ENCODE measurements at places on chromosomes 6 and 20.

GRCh38 chr20:7113577-7114466 lies 346.3 kb downstream of the BMP2 start:
- DNase-seq: peak; percentile 68

DNA sequence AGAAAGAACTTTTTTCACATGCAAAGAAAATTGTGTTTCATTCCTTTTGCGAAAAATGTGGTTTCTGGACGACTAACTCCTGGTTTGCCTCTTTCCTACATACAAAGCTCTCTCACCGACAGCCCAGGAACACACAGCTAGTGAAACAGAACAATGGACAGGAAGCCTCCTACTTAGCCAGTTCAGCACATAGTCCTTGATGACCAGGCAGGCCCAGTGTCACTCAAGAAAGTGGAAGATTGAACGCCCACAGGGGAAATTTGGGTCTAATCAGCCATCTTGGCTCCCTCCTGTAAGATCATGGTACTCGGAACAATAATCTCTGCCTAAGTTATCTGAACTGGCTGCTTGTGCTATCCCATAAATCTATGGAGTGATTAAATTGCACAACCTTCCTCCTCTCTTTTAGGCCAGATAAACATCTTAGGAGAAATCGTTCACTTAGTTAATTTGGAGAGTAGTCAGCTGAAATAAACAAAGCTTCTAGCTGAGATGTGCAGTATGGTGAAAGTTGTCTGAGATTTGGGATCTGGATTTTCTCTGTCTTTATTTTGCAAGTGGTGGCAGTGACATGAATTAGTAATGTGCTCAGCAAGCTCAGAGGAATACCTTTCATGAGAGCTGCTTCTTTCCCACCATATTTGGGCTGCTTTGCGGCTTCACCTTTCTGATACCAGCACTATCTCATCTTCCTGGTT lies 147.0 kb downstream of the MTFR2 start:
- no peak for DNase-seq

DNA sequence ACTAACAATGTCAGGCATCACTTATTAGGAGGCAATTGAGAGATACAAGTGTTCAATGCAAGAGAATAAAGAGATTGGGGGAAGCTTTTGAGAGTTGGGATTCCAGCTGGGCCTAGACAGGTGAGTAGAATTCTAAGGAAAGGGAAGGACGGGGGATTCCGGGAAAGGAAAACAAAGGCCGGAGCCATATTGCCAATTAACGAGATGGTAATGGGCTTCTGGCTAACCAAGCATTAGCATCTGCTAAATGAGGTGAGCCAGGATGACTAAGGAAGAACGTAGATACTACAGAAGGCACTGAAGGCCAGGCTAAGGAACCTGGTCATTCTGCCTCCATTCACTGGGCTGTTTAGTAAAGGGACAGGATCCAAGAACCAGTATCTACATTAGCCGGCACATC lies 10.5 kb downstream of the FYN start:
- DNase-seq: no peak

GRCh38 chr6:20678831-20679352 lies 144.6 kb downstream of the CDKAL1 start:
- no peak for DNase-seq

GRCh38 chr20:22305381-22305780 lies 279.0 kb downstream of the FOXA2 start:
- no peak for DNase-seq

DNA sequence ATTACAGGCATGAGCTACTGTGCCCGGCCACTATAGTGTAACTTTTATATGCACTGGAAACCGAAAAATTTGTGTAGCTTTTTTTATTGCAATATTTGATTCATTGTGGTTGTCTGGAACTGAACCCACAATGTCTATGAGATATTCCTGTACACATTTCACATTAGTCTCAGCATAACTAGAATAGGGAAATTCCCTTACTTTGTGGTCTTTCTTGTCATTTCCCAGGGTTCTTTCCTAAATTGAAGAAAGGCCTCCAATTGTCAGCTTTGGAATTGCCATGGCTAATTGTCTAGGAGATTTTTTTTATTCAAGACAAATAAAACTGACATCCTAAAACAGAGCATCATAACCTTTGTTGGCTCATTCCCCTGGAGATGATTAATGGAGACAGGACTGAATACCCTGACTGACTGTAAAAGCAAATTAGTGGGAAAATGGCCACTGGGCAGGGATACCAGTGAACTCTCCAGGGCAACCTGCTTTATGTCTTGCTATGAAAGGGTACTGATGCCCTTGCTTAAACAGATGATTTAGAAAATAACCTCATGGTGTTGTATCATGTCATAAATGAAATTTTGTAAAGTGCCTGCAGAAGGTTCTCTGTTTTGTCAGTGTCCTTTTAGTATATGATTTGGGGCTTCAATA lies 576.9 kb downstream of the RFPL4B start:
- no peak for DNase-seq

- DNase-seq: no peak
Observed at GRCh38 chr6:159431750-159432149, 261.3 kb downstream of the SOD2 start.

GRCh38 chr6:148273962-148274752 lies 68.5 kb upstream of the SASH1 start:
- no peak for DNase-seq

- DNase-seq: no peak
Observed at GRCh38 chr6:168035098-168035660, 37.7 kb downstream of the KIF25 start.

DNA sequence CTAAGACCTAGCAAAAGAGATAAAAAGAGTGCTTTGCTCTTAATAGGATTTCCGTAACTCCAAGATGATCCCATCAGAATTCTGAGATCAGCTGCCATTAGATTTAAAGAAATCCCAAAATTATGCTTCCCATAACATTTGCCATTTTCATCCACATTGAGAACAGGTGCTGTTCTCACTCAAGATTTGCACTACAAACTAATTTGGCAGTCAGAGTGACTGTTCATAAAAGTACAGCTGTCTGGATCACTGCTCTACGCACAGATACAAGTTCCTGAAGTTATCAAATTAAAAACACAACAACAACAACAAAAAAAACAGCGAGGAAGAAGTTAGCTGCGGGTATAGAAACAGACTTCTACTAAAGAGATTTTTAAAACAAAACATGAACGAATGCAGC lies 58.1 kb downstream of the ASCC3 start:
- DNase-seq: no peak

GRCh38 chr20:58700121-58700821 lies 7.7 kb downstream of the NPEPL1 start:
- DNase-seq: no peak

- no peak for DNase-seq
Observed at GRCh38 chr6:62974452-62974851, 236.8 kb upstream of the FKBP1C start.

GRCh38 chr6:20255428-20255827 lies 43.2 kb upstream of the MBOAT1 start:
- DNase-seq: no peak

- DNase-seq: no peak
Observed at GRCh38 chr6:89924231-89924630, 30.0 kb downstream of the GJA10 start.

DNA sequence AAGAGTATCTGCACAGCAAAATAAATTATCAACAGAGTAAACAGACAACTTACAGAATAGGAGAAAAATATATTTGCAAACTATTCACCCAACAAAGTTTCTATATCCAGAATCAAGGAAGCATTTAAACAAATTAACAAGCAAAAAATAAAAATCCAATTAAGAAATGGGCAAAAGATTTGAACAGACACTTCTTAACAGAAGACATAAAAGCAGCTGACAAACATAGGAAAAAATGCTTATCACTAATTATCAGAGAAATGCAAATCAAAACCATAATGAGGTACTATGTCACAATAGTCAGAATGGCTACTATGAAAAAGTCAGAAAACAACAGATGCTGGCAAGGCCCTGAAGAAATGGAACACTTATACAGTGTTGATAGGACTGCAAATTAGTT lies 434.2 kb upstream of the ADGRB3 start:
- DNase-seq: no peak

- DNase-seq: peak; percentile 27
Observed at GRCh38 chr6:53437557-53438202, 88.9 kb upstream of the ELOVL5 start.

- no peak for DNase-seq
Observed at GRCh38 chr20:1761116-1761515, 103.5 kb upstream of the SIRPG start.

- DNase-seq: no peak
Observed at GRCh38 chr20:50277064-50277415, 86.4 kb downstream of the CEBPB start.

- DNase-seq: no peak
Observed at GRCh38 chr6:41636833-41637193, 1.5 kb upstream of the MDFI start.

DNA sequence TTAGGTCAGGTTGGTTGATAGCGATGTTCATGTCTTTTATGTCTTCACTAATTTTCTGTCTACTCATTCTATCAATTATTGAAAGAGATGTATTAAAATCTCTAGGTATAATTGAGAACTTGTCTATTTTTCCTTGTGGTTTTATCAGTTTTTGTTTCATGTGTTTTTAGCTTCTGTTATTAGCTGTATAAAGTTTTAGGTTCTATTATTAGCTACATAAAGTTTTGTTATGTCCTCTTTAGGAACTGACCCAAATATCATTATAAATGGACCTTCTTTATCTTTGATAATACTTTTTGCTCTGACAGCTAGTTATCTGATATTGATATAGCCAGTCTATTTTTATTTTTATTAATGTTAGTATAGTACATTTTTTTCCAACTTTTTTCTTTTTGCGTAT lies 92.4 kb upstream of the TMEM170B start:
- no peak for DNase-seq

DNA sequence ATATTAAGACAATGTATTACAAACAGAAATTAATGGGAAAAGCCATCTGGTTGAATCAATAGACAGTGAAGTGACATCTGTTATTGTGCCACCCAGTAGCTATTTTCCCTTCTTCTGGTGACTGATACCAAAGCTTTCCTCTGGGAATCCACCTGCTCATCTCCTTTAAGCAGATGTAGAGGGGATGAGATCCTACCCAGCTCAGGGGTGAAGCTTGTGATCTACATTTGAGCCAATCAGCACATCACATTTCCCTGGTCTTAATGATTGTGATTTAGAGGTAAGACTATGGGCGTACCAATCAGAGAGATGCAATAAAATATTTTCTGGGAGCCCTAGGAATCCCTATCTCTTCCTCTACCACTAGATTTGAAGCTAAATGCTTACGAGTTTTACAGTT lies 782.9 kb downstream of the PTPRT start:
- DNase-seq: no peak

- no peak for DNase-seq
Observed at GRCh38 chr6:90637320-90637719, 50.4 kb upstream of the MAP3K7 start.

- DNase-seq: no peak
Observed at GRCh38 chr20:57999465-58000111, 228.9 kb downstream of the ANKRD60 start.

DNA sequence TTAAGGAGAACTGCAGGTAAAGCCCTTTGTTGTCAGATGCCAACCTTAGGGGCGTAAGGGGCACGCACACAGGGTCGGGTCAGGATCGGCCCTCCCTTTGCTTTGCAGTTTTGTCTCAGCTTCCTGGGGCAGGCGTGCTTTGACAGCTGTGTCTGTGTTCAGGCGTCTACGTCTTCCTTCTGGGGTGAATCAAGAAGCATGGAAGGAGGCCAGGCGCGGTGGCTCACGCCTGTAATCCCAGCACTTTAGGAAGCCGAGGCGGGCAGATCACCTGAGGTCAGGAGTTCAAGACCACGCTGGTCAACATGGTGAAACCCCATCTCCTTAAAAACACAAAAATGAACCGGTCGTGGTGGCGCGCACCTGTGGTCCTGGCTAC lies 1.3 kb downstream of the ZGPAT start:
- no peak for DNase-seq

GRCh38 chr6:163904186-163904585 lies 489.7 kb downstream of the QKI start:
- no peak for DNase-seq

- no peak for DNase-seq
Observed at GRCh38 chr20:4083098-4083865, 67.9 kb upstream of the RNF24 start.

- DNase-seq: no peak
Observed at GRCh38 chr20:32828029-32828680, 8.4 kb downstream of the MAPRE1 start.

GRCh38 chr20:9977629-9978028 lies 57.2 kb upstream of the ANKEF1 start:
- no peak for DNase-seq

GRCh38 chr6:90369024-90369519 lies 72.4 kb upstream of the BACH2 start:
- DNase-seq: peak; percentile 82

GRCh38 chr6:87807475-87807874 lies 105.4 kb upstream of the AKIRIN2 start:
- no peak for DNase-seq

DNA sequence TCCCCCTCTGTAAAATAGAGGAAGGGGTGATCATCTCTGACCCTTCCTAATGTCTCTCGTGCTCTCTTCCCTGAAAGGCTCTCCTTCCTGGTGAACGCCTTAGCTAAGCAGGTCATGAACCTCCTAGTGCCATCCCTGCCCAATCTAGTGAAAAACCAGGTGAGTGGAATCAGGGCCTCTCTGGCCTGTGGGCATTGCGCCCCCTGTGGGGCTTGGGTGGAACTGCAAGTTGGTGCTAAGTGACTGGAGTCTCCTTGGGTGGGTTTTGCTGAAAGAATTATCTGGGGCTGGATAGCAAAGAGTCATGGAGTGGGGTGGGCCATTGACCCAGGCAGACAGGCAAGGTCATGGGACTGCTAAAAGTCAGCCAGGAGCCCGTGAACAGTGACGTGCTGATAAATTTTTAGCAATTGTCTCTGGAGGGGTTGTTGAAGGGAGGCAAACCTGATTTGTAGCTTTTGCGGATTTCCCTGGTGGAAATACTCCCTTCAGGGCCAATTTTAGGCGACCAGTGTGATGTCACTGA lies 8.9 kb downstream of the BPIFB1 start:
- DNase-seq: peak; percentile 28

GRCh38 chr6:111959766-111960165 lies 86.5 kb upstream of the FYN start:
- DNase-seq: no peak

DNA sequence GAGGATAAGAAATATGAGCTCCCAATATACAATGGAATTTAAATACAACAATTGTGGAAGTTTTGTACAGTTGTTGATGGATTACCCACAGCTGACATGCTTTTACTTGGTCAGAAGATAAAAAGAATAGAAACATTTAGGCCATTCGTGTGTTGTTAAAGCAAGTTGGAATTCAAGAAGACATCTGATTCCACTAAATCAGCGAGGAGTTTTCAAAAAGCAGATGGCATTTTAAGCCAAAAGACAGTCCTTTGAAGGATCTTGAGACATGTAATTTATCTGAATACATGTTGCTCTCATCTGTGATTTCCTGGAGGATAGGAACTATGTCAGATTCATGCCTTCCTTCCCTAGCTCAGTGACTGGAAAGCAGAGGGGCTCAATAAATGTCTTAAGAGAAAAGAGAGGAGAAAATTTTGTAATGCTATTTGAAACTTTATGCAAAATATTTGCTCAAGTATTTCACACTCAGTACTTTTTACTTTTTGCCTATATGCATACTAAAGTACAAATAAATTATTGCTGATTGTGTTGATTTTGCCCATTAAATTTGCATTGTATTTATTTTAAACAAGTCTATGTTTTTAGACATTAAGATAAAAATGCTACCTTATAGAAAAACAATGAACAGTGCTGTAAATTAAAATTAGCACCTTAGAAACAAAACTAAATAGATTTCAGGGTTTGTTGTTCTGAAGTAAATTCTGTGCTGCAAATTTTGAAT lies 733.8 kb upstream of the FLRT3 start:
- no peak for DNase-seq

All from NT2/D1 (cell line).